ENCODE measurements at places on chromosomes 13 and 19.

- no peak for DNase-seq
Observed at GRCh38 chr19:29964171-29964570, 22.1 kb downstream of the URI1 start.

DNA sequence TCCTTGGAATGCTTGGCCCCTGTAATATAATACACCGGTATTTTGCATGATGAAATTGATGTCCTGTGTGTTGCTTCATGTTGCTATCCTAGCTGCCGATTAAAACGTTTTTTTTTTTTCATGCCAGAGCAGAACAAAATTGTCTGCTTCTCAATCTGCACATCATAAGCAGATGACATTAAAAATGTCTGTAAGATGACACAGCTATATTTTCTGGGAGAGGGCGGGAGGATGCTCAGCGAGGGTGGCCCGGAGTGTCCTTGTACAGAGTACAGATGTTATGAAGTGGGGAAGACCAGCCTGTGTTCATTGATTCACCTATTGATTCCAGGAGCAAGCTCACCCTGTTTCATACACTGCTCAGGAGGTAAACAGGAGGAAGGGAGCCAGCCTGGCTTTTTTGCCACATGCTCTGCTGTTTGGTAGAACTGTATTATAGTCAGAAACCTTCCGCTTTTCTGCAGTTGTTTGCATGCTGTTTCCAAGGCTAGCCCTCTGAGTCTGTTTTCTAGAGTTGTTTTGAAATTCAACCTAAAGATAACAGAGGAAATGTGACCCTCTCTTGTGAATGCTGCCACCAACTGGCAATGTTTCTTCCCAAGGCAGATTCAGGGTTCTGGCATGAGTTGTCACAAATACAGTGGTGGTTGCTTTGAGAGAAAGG lies 4.7 kb upstream of the IRS2 start:
- no peak for DNase-seq

GRCh38 chr19:4414144-4414799 lies 11.8 kb downstream of the CHAF1A start:
- DNase-seq, result no peak

DNA sequence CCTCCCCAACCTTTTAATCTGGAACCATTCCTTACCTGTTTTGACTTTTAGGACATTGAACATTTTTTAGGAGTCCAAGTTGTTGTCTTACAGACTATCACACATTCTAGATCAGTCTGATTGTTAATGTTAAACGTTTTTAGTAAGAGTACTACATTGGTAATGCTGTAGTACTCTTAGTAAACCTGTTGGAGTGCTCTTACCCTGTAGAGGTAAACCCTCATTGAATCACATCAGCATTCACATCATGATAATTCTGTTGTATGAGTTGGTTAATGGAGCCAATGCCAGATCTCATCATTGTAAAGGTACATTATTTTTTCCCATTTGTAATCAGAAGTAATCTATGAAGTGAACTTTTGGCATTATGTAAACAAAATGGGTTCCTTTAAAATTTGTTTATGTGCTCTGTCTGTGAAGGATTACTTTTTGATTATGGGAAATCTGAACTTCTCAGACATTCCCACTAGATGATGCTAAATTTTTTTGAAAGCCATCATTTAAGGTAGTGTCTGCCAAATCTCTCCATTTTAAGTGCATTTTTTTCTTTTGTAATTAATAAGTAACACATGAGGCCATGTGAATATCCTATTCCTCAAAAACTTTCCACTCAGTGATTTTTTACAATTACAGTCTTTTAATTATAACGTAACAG lies 55.2 kb downstream of the VWA8 start:
- DNase-seq, result no peak
